ENCODE measurements at places on chromosomes 1 and 21. TPM values are rescaled to one million over a fixed set of nuclear protein-coding genes. Genes with fewer than 3 reads are reported as not detected.

DNA sequence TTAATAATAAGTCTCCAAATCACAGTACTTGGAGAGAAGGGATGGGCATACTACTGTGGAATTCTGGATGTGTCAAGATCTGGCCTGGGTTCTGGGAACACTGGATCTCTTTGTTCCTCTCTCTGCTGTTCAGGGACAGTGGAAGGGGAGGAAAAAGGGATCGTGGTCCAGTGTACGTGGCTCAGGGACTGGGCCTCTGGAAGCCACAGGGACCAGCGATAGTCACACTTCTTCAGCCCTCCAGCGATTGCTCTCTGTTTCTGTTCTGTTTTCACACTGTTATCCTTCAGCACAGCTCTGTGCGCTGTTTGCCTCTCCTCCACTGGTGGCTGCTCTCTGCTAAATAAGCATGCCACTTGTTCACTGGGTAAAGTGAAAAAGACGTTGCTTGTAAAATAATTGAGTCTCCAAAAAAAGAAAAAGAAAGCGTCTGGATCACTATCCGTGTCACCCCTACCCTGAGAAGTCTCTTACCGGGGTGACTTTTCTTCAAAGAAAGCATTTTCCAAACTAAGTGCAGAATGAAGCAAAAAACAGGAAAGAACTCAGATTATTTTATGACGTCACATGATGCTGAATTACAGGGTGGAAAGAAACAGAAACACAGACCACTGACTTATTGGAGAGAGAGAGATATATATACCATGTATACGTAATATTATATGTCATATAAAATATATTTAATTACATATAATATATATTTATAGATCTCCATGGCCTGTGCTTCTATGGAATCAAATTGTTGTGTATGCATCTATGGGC, 279.4 kb downstream of the RGS7 start:
- no peak for DNase-seq

DNA sequence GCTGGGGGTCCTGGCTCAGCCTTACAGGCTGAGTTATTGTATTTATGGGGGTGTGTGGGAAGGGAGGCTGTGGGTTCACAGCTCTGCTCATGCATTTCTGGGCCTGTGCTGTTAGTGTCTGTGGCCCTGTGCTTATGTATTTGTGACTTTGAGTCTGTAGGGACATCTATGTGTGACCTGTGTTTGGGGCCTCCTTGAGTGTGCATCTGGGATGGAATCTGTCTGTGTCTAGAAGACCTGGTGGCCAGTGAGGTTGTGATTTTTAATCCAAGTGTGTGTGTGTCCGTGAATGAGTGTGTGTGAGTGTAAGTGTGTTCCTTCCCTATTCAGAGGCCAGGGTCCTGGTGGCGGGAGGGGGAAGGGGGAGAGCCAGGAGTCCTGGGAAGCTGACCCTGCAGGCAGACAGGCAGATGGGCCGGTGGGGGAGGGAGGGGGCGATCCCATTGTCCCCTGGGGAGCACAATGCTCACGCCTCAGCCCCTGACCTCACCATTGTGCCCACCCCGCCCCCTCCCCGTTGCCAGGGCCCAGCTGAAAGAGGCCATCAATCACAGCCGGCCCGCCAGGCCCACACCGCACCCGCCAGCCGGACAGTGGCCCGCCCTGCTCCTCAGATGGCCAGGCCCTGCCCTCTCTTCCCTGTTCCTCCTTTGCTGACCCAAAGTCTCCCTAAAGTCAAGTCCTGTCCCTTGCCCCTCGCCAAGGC, 19.6 kb downstream of the SLC27A3 start:
- no peak for DNase-seq

- no peak for DNase-seq
These were observed 513 bp upstream of the HHAT start for GRCh38 chr1:210328032-210328745.

RAB29 gene
- 8.5 TPM for total RNA-seq
